ENCODE measurements at places on chromosomes 6 and 20.

DNA sequence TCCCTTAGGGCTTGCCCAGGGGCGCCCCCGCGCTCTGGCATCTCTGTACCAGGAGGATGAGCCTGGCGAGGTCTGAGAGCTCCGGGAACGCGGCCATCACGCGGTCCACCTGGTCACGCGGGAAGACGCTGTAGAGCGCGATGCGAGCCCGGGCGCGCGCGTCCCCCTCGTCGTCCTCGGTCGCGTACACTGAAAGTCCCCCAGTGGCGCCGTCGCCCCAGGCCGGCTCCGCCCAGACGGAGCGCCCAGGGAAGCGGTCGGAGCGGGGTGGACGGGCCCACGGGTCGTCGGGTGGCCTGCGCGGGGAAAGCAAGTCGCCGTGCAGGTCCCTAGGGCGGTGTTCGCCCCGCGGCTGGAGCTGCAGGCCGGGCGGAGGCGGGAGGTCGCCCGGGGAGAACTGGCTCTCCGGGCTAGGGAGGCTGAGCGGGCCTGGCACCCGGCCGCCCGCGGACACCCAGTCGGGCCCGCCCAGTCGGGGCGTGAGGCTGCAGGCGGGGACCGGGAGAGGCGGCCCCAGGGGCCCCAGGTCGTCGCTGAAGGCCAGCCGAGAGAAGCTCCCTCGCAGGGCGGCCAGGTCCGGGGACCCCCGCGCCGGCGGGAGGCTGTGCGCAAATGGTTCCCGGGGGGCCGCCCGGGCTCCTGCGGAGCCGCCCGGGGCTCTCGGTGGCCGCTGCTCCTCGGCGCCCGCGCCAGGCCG is 34.0 kb downstream of the ZC3H12D start:
- no peak for DNase-seq
- H3K4me3 ChIP-seq: no peak overlapping the region
- H3K27me3 ChIP-seq: peaks cover 15% of the 10 kb centered on the region
- no peak overlapping the region for H3K27ac ChIP-seq
- H3K4me1 ChIP-seq: no peaks in the 10 kb centered on the region

DNA sequence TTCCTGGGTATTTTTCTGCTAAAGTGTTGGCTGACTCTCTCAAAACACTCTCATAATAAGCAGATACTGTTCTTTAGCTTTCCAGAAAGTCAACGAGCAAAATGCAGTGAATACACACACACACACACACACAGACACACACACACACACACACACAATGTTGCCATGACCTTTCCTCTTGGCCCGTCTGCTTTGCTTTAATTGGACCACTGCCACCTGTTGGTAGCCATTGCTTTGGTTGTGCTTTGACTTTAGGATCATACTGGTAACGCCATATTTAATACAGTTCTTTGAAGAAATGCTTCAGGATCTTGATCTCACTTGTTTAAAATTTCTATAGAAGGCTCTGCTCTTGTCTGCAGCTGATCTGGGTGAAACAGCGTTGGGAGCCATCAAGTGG is 4.4 kb downstream of the FIG4 start:
- H3K27ac ChIP-seq: no peak overlapping the region
- H3K4me3 ChIP-seq: no peak overlapping the region
- H3K4me1 ChIP-seq: peaks cover 2% of the 10 kb centered on the region
- H3K36me3 ChIP-seq: no peaks in the 10 kb centered on the region

- no peaks in the 10 kb centered on the region for H3K36me3 ChIP-seq
- no peak for DNase-seq
- no peak overlapping the region for H3K27ac ChIP-seq
- peaks cover 14% of the 10 kb centered on the region for H3K27me3 ChIP-seq
Observed at GRCh38 chr6:29552512-29553051, 7.0 kb downstream of the UBD start.

GRCh38 chr6:37074053-37074827 is 68.8 kb downstream of the FGD2 start:
- no peaks in the 10 kb centered on the region for H3K27me3 ChIP-seq
- peaks cover 5% of the 10 kb centered on the region for H3K4me1 ChIP-seq
- no peak for DNase-seq
- H3K36me3 ChIP-seq: no peaks in the 10 kb centered on the region
- H3K4me3 ChIP-seq: no peak overlapping the region

- no peak for DNase-seq
- no peak overlapping the region for H3K27ac ChIP-seq
- H3K27me3 ChIP-seq: no peaks in the 10 kb centered on the region
- H3K4me1 ChIP-seq: no peaks in the 10 kb centered on the region
- no peaks in the 10 kb centered on the region for H3K36me3 ChIP-seq
- H3K4me3 ChIP-seq: no peak overlapping the region
Observed at GRCh38 chr6:5046430-5046829, 38.7 kb upstream of the PPP1R3G start.

Data from neuronal stem cell (in vitro differentiated cells).